ENCODE measurements at places on chromosomes 12 and 14. TPM values are rescaled to one million over a fixed set of nuclear protein-coding genes. Genes with fewer than 3 reads are reported as not detected.

GRCh38 chr12:49244176-49244575 is 20.7 kb upstream of the TUBA1C start:
- no peak for DNase-seq

GRCh38 chr12:54941659-54942058 is 42.9 kb downstream of the TESPA1 start:
- DNase-seq = no peak

DNA sequence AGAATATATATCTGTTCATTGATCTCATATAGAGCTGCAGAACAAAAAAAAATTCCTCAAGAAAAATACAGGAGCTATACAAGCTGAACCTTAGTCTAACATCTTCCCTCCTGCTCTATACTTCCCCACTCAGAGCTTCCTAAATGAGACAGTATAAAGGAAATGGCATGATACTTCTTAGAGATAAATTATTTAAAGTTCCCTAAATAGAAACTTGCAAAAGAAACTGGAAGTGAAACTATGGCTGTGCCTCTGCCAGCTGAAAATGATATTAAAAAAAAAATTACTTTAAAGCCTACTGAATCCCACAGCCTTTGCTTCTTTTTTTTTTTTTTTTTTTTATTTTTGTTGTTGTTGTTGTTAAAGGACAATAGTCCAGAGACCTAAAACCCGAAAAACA is 11.6 kb upstream of the NEK9 start:
- no peak for DNase-seq

DNA sequence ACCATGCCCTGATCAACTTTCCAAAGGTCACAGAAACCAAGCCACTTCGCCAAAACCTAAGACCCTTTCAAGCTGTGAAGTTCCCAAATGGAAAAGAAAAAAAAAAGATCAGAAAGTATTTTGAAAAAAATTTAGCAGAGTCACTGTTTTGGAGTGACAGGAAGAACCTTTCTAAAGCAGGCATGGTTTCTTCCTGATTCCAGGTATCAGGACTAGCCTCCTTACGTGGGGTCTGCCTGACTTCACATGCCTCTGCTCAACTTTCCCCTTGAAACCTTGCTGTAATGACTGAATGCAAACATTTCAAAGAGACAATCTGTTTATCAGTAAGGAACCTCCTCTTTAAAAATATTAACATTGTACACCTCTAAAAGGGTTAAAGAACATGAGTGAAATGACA is 9.5 kb downstream of the CORO1C start:
- no peak for DNase-seq

DNA sequence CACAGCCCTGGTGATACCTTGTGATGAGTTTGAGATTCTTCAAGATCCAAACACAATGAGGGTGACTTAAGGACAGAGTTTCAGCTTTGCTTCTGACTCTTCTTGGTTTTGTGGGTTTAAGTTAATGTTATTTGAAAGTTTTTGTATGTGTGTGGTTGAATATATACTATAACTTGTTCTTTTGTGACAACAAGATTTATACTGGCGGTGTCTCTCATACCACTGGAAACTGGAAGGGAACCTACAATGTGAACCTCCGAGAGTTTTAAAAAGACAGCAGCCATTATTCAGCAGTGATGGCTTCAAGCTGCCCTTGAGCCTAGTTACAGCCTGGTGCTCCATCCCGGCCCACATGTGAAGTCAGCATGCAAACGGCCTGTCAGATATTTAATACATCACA is 87.9 kb upstream of the IGF1 start:
- no peak for DNase-seq

GRCh38 chr12:68611094-68611805 is 551 bp downstream of the RAP1B start:
- DNase-seq = peak; percentile 94

GRCh38 chr14:77709412-77709811 is 1.5 kb downstream of the SLIRP start:
- DNase-seq = no peak

GRCh38 chr12:18428416-18428815 is 167.1 kb downstream of the PIK3C2G start:
- no peak for DNase-seq

GRCh38 chr12:123576611-123577010 is 7.7 kb upstream of the TMED2 start:
- DNase-seq = no peak

- no peak for DNase-seq
These were observed 36.6 kb upstream of the ATP2B1 start for GRCh38 chr12:89745286-89745685.

GRCh38 chr12:132386926-132387497 is 57.6 kb upstream of the GALNT9 start:
- no peak for DNase-seq

GRCh38 chr12:90871726-90872096 is 83.3 kb downstream of the CCER1 start:
- DNase-seq = no peak

- DNase-seq = no peak
These were observed 117.7 kb downstream of the GPR135 start for GRCh38 chr14:59347511-59347900.

- no peak for DNase-seq
These were observed 246.7 kb downstream of the DACT1 start for GRCh38 chr14:58884442-58884841.

DNA sequence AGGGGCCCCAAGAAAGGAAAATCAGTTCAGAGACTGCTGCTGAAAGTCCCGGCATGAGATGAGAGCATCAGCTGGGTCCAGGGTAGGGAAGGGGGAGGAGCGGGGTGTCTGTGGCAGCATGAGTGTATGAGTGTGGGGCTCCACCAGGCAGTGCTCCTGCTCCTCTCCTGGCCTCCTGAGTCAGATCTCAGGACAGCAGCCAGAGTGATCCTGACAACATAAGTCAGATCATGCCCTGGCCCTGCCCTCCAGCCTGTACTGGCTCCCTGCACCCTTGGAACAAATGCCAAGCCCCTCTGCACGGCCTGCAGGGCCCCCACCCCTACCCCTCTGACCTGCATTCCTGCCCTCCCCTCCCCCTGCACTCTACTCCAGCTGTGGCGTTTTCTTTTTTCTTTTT is 24.2 kb upstream of the LRP1-AS start:
- no peak for DNase-seq

GRCh38 chr12:94615260-94616181 is 34.8 kb downstream of the TMCC3 start:
- no peak for DNase-seq

- DNase-seq = no peak
These were observed 198.1 kb downstream of the SEC23A start for GRCh38 chr14:38904959-38905358.

DNA sequence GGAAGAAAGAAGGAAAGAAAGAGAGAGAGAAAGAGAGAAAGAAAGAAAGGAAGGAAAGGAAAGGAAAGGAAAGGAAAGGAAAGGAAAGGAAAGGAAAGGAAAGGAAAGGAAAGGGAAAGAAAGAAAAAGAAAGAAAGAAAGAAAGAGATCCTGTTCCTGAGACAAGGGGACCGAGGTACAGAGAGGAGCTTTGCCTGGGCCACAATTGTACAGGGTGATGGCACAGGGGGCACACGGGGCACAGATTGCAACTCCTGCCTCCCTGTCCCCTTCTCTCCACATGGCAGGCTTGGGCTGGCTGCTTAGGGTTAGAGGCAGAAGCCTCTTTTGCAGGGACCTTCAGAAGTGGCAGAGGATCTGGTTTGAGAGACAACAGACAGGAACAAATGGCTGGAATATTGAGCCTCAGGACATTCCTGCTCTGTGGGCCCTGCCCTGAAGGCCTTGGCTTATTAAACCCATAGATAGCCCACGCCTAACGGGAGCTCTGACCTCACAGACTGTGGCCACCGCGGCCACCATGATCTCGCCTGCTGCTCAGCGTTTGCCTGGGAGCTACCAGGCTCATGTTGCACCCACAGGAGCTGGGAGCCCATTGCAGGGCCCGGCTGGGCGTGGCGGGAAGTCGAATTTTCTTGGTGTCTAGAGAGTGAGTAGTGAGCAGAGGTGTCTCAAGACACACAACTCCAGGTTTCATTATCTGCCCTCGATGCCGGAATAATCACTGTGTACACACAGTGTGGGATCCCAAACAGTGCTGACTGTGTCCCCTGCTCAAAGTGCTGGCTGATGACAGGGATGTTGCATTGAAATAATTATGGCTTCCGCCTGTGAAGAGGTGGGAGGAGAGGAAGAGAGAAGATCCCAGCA is 147.9 kb upstream of the NCOR2 start:
- DNase-seq = no peak

ZFHX2 gene
- total RNA-seq = 0.25 TPM

MYBPC1 gene
- 6.8 TPM for total RNA-seq

GRIN2B gene
- total RNA-seq = 0.03 TPM

CIROP gene
- not detected for total RNA-seq

NAA25 gene
- total RNA-seq = 13.9 TPM

PMCH gene
- total RNA-seq = not detected

C12orf42 gene
- not detected for total RNA-seq
